ENCODE measurements at places on chromosomes 11 and 22.

DNA sequence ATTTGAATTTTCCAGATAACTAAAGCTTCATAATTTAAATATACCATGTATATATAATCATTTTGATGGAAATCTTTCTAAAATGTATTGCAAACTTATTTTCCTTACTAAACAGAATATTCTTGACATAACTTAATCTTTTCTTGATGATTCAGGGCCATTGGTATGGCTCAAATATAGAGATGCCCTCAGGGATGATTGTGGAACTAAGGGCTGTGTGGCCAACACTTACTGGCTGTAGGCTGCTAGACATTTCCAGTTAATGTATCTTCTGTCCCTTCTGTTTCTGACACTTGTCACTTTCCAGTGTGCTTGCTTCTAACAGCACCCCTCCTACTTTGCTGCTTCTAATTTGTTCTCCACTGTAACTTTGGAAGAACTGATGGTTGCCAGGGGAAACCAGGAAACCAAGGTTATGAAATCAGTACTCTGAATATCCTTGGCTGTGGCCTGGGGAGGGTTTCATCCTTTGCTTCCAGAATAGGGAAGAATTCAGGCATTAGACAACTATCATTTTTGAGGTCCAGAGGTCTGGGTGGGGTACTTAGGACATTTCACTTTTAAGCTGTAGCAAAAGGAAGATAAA, 697.2 kb downstream of the ETS1 start:
- no peak for DNase-seq

- no peak for DNase-seq
These were observed 65.5 kb upstream of the SYT9 start for GRCh38 chr11:7186190-7186589.

DNA sequence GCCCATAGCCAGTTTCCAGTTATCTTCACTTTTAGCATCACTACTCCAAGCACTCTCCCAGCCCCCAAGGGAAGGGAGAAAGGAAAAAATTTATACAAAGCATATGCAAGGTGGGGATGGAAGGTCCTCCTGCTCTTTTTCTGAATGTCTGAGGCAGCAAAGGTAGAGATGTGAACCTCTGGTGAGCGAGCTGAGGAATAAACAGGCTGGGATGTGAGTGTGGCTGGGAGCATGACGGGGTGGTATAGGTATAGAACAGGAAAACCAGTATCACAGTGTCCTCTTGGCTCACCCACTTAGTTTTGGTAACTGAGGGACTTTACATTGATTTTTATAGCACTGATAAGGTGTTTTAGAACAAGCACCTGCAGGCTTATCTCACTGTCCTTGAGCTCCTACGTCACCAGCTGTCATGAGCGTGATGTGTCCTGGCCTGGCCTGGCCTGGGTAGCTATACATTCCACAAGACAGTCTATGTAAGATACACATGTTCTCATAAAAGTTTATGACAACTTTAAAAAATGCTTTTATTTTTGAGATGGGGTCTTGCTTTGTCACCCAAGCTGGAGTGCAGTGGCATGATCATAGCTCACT, 10.3 kb upstream of the POLD3 start:
- DNase-seq: no peak

GRCh38 chr22:29345932-29346331, 30.4 kb upstream of the RASL10A start:
- no peak for DNase-seq

DNA sequence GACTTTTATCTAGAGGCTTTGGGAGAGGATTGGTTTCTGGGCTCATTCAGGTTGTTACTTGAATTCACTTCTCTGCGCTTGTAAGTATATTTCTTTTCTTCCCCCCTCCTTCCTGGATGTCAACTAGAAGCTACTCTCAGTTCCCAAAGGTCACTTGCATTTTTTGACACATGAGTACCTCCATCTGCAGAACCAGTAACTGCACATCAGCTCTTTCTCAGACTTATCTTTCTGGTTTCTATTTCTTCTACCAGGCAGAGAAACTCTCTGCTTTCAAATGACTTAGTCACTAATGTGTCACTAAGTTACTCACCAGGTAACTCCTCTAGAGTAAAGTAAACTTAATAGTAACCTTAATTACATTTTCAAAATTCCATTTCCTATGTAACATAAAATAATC, 773.0 kb upstream of the LUZP2 start:
- no peak for DNase-seq

- no peak for DNase-seq
These were observed 21.3 kb upstream of the NELL1 start for GRCh38 chr11:20647976-20648565.

DNA sequence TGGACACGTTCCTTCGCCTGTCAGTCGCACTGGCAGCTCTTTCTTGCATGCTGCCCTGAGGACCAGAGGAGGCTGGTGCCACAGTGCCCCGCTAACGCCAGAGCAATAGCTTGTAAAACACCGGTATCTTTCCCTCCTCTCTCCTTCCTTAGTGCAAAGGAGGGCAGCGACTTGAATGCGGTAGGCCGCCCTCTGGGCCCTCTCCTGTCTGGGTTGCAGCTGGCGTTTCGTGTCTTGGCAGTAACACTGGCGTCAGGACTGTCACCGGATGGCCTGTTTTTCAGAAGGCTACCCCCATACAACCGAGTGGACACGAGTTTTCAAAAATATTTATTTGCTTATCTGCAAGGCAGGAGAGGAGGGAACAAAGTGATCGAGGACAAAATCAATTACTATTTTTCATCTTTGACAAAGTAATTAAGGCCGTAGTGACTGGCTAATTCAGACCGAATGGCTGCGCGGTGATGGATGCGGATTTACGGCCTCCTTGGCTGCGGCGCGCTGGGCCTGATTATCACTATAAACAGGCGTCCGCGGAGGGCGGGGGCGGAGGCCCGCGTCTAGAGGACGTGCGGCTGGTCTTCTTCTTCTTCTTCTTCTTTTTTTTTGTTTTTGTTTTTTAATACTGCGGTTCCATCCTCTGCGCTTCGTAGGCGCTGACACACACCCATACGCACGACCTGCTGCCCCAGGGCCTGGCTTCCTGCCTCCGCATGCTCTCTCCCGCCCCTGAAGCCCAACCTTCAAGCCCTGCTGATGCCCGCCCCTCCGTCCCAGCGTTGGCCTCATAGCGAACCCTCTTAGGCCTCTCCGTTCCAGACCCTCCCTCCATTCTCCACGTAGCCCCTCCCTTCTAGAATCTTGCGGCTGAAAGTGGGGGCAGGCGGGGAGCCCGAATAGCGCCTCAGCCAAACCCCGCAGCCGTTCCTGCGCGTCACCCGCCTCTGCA, 2.9 kb upstream of the SLC6A5 start:
- DNase-seq: no peak

- no peak for DNase-seq
These were observed 6.4 kb upstream of the SEC14L4 start for GRCh38 chr22:30511911-30512310.

GRCh38 chr11:103529181-103529684, 420.0 kb downstream of the DYNC2H1 start:
- DNase-seq: no peak

- no peak for DNase-seq
These were observed 23.3 kb downstream of the MS4A2 start for GRCh38 chr11:60111793-60112192.

GRCh38 chr11:82859750-82860149, 40.5 kb downstream of the PRCP start:
- no peak for DNase-seq

DNA sequence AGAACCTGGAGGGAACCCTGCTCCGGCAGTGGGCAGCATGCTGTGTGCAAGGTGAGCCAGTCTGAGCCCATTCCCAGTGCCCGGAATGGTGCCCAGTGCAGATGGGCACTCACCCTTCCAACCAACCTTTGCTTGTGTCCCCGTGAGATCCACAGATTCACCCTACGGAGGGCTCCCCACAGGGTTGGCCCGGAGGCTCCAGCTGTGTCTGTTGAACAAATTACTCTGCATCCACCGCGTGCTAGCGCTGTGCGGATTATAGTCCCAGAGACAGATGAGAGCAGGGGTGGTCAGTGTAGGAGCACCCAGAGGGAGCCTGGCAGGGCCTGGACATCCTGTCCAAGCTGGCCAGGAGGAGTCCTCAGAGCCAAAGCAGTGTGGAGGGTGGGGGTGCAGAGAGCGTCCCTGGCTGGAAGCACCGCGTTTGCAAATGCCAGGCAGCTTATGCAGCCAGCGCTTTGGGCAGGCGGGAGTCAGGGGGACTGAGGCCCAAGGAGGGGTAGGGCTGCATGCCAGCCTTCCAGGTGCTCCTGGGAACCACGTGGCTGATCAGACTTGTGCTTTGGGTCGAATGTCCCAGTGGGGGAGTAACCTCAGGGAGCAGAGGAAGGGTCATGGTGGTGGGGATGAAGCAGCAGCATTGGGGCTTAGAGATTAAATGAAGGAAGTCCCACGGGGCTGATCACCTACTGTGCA, 80.5 kb downstream of the KCNQ1 start:
- DNase-seq: peak; percentile 88

DNA sequence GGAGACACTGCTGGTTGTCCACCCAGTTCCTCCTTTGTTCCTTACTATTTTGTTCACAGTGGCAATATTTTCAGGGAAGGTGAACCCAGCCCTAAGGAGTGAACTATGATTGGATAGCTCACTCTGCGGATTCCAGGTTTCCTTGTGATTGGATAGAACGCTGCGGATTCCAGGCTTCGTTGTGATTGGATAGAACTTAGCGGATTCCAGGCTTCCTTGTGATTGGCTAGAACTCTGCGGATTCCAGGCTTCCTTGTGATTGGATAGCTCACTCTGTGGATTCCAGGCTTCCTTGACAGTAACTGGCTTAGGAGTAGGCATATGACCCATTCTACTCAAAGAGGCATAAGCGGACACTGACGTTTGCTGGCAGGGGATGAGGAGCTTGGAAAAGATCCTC, 28.6 kb upstream of the ADA2 start:
- DNase-seq: no peak

GRCh38 chr11:122724520-122724919, 69.0 kb downstream of the UBASH3B start:
- DNase-seq: no peak

- DNase-seq: no peak
These were observed 38.6 kb downstream of the ETS1 start for GRCh38 chr11:128548649-128549255.

DNA sequence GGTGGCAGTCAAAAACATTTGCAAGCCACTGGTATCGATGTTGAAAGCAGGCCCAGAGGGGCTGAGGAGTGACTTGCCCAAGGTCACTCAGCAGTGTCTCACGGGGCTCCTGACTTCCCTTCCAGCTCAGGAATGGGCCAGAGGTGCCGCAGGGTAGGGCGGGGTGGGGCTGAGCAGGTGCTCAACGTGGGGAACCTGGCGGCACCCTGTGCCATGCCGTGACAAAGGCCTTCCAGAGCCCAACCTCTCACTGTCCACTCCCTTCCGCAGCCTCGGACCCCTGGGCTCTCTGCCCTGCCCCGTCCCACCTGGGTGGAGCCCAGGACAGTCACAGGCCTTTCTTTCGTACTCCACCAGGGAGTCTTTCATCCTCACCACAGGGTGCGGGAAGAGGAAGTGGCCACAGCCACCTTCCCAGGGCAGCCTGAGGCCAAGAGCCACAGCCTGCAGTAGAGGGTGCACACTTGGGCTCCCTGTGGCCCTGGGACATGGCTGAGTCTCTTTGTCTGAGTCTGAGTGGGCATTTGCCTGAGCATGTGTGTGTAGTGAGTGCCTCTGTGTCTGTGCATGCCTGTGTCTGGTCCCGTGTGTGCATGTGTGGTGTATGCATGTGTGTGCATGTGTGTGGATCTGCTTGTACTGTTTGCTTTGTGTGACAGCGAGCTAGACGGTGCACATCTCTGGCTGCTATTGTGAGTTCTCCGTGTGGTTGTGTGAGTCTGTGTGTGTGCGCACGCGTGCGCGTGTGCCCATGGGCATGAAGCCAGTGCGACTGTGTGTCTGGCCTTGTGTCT, 6.0 kb upstream of the LIF start:
- no peak for DNase-seq

DNA sequence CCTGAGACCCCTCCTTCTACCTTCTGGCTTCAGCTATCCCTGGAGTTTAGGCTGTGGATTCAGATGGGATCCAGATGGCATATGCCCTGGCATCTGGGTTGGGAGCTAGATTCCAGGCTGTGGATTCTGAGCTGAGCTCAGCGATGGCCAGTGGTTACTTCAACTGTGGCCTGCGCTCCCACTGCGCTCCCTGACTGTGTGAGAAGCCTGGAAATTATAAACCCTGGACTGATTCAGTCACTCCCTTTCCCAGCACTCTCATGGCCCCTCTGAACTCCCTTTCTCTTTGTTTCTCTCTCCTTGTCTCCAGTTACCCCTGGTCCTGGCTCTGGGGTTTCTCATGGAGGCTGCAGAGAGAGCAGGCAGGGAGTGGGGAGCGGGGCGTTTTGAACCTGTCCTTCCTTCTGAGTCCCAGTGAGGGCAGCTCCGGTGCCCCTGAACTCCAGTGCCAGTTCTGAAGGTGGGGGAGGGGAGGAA, 4.8 kb downstream of the ARHGEF17 start:
- DNase-seq: no peak

DNA sequence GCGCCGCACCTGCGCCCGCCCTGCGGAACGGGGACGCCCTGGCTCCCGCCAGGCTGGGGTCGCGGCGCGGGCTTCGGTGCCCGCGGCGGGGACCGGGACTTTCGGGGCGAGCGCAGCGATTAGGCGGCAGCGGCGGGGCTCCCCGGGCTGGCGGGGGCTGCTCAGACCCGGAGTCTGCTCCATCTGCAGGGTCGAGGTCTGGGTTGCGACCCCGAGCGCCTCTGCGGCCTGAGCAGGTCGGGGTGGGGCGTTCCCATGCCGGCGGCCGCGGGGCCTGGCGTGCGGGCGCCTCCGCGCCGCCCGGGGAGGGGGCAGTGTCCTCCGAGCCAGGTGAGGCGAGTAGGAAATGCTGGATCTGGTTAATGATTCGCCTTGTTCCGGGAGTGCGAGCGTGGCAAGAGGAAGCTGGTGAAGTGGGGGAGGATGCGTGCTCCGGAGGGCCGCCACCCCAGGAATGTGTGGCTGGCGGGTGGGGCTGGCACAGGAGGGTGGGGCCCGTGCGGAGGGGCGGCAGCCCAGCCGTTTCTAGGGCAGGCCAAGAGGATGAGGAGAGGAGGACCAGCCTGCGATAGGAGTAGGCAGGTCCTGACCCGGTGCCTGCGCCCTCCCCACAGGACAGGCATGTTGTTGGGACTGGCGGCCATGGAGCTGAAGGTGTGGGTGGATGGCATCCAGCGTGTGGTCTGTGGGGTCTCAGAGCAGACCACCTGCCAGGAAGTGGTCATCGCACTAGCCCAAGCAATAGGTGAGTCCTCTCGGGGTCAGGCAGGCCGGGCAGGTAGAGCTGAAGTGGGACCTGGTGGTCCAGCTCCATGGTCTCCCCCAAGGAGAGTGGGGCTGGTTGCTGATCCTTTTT, 606 bp downstream of the RASSF7 start:
- DNase-seq: no peak

DNA sequence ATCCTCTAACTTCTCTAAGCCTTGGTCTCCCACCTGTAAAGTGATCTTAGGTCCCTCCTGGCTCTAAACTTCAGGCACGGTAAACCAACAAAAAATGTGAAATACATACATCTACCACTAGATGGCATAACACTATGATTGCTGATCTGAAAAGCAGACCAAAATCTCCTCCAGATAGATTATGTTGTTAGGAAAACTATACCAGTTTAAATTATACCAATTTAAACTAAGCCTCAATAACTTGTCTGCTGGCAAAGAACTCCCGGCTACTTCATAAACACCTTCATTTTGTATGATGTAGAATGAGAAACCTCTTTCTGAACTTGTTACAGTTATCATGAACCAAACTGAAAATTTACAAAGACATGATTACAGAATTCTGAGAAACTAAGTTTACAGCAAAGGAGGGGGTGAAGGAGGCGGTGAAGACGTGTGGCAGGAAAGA, 85.9 kb downstream of the SBF2 start:
- no peak for DNase-seq
